ENCODE measurements at places on chromosomes 11 and 22.

- DNase-seq: no peak
Observed at GRCh38 chr11:108912581-108912980, 247.7 kb downstream of the DDX10 start.

DNA sequence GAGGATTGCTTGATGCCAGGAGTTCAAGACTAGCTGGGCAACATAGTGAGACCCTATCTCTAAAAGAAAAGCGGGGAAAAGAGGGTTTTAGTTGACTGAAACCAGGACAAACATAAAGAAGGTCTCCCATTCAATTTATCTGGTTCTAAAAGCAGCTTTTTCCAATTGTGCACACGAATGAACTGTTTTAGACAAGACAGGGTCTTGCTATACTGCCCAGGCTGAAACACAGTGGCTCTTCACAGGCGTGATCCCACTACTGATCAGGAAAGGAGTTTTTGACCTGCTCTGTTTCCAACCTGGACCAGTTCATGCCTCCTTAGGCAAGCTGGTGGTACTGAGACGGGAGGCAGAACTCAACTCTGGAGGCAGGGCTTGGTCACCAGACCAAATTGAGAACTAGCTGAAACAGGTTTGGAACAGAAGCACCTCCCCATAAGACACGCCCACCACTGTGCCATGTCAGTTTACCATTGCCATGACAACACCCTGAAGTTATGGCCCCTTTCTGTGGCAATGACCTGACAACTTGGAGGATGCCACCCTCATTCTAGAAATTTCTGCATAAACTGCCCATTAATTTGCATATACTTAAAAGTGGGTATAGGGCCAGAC is 2.8 kb upstream of the NUCB2 start:
- DNase-seq: no peak

GRCh38 chr11:9563196-9563730 is 10.2 kb upstream of the WEE1 start:
- no peak for DNase-seq

DNA sequence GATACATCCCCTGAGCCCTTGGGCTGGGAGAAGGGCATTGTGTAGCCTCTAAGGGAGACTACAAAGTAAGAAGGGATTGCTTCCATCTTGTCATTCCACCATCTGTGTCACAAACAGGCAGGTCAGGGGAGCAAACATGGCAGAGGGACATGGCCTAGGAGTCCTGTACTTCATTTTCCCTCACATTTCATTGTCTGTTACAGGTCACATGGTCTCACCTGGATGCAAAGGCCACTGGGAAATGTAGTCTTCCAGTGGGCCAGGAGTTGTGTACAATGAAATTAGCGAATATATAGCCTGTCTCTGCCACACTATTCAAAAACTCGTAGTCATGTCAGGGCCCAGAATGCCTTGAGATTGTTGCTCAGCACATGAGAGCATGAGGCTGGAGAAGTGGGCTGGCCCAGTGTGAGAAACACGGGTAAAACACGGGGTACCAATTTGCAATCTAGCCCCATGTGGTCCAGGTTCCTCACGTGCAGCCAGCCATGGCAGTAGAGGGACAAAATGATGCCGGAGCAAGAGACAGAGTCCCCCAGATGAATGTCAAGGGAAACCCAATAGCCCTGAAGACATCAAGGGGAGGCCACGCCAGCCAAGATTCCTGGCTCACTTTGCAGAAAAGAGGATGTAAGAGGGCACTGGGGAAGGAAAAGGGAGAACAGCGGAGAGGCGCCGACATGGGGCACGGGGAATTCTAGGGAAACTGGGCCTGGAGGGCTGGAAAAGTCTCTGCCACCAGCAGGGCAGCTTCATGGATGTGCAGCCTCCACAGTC is 47.7 kb upstream of the EMID1 start:
- no peak for DNase-seq

DNA sequence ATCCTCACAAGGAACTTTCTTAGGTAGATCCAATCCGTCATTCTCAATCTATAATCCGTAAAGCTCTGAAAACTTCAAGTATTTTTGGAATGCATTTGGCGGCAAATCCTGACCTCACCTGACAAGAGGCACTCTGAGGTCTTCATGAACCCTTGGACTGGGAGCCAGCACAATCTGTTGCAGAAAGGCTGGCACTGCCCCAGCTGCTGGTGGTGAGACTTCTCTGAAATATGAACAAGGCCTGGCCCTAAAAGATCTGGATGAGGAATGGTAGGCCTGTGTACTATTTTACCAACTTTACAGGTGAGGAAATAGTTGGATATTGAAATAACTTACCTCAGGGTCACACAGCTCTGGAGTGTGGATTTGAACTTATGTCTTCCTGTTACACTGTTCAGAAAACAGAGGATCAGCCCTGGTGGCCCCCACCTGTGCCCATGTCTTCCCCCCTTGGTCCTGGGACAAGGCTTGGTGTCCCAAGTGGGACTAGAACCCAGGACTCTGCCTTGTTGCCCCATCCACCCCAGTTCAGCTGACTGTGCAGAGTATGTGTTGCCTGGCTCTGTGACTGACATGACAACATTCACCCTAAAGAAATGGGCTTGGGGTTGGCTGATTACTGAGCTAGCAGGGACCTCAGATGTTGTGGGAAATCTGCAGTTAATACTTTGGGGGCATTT is 471.4 kb downstream of the MN1 start:
- no peak for DNase-seq

DNA sequence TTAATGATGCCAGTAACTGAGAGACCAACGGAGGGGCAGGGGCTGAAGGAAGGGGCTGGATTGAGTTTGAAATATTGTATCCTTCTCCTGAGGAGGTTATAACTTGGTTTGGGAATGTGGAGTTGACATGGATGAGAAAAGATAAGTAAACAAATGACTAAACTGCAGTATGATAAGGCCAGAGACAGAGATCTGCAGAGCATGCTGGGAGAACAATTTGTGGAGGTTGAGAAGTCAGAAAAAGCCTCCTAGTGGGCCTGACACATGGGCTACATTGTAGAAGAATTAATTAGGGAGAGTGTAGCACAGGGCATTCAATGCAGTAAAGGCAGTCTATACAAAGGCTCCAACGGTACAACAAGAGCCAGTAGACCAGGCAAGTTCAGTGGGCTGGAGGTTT is 55.9 kb downstream of the SPON1 start:
- DNase-seq: no peak

DNA sequence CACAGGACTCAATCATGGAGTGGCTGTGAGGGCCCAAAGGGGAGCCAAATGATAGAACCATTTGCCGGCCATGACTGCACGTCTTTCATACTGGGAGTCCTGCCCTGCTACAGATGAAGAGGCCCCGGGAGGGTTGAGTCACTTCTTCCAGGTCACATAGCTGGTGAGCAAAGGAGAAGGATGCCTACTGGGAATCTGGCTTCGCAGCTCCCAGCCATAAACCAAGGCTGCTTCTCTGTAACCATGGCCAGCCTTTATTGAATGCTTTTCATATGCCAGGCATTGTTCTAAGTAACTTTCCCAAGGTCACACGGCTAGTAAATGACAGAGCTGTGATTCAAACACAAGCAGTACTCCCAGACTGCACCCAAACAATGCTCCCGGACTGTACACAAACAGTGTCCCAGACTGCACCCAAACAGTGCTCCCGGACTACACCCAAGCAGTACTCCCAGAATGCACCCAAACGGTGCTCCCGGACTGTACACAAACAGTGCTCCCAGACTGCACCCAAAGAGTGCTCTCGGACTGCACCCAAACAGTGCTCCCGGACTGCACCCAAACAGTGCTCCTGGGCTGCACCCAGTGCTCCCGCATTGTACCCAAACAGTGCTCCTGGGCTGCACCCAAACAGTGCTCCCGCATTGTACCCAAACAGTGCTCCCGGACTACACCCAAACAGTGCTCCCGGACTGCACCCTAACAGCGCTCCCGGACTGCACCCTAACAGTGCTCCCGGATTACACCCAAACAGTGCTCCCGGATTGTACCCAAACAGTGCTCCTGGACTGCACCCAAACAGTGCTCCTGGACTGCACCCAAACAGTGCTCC is 89.8 kb downstream of the FBXO7 start:
- DNase-seq: no peak

DNA sequence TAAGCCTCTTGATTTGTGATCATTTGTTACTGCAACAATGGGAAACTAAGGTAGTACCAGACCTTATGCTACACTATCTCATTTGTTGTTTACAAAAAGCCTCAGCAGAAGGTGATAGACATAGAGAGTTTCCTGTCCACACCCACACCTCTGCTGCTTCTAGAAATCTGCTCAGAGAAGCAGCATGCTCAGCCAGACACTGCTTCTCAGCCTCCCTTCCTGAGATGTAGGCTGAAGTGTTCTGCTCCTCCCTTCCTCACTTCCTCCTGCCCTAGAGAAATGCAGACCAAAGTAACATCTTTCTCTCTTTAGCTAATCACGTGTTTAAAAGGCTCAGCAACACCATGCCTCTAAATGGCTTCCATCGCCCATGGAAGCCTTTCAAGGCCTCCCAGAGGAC is 88.4 kb downstream of the SLC1A2 start:
- DNase-seq: peak; percentile 50

- peak; percentile 18 for DNase-seq
Observed at GRCh38 chr11:106950067-106950491, 68.2 kb downstream of the GUCY1A2 start.

DNA sequence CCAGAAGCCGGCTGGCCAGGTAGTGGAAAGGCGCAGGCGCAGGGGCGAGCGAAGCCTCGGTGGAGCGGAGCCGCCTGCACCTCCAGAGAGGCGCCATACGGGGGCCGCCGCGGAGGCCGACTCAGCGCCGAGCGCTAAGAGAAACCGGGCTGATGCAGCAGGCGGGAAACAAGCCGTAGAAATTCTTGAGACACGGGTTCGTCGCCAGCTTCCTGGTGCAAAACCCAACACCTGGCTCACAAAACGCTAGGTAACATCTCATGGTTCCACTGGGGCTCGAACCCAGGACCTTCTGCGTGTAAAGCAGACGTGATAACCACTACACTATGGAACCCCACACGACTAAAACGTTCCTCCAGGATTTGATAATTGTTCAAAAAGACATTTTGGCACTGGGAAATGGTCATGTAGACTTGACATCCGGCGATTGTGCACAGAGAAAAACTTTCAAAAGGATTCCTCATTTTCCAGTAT is 39.1 kb downstream of the OR4D9 start:
- peak; percentile 95 for DNase-seq

- no peak for DNase-seq
Observed at GRCh38 chr11:108824545-108824944, 159.7 kb downstream of the DDX10 start.

- peak; percentile 78 for DNase-seq
Observed at GRCh38 chr11:69972351-69972802, 105.7 kb upstream of the ANO1 start.

DNA sequence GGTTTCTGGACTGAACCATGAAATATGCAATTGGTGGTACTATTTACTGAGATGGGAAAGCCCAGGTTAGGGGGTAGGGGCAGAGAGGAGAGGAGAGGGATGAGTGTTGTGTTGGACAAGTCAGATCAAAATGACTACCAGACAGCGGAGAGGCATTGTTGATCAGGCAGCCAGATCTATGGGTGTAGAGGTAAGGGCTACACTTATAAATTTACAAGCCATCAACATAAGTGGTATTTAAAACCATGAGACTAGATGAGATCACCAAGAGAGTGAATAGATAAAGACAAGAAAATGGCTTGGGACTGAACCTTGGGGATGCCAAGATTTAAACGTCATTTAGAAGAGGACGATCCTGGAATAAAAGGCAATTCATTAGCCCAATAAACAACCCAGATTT is 123.4 kb downstream of the NXPE2 start:
- DNase-seq: no peak

DNA sequence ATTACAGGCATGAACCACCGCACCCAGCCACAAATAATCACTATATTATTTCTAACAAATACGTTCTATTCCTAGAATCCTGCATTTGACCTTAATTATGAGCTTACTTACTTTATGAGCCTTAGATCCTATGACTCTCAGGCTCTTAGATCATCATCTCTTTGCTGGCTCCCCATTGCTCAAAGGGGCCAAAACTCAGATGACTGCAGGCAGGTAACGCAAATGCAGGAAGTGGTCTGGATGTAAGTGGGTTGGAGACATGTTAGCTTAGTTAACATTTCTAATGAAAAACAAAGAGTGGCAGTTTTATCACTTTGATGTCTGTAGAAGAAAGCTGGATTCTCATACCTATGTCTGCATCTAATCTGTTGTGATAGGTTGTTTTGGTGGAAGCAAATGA is 23.4 kb downstream of the CCDC81 start:
- DNase-seq: no peak

- DNase-seq: peak; percentile 90
Observed at GRCh38 chr11:118641397-118642019, 34.1 kb downstream of the PHLDB1 start.

DNA sequence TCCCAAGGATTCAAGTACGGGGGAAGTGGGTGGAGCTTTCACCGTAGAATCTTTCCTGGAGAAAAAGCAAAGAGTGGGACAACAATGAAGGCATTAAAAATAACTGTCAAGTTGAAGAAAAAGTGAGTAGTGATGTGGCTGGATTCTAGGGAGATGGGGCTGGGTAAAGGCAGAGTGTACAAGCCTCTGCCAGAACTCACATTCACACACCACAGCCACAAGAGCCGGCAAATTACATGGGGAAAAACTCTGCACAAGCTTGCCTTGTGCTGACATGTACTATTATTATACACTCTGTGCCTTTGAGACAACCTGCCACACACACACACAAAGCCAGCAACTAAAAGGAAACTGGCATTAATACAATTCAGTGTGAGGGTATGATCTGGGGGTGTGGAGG is 182.6 kb downstream of the LARGE1 start:
- DNase-seq: no peak

DNA sequence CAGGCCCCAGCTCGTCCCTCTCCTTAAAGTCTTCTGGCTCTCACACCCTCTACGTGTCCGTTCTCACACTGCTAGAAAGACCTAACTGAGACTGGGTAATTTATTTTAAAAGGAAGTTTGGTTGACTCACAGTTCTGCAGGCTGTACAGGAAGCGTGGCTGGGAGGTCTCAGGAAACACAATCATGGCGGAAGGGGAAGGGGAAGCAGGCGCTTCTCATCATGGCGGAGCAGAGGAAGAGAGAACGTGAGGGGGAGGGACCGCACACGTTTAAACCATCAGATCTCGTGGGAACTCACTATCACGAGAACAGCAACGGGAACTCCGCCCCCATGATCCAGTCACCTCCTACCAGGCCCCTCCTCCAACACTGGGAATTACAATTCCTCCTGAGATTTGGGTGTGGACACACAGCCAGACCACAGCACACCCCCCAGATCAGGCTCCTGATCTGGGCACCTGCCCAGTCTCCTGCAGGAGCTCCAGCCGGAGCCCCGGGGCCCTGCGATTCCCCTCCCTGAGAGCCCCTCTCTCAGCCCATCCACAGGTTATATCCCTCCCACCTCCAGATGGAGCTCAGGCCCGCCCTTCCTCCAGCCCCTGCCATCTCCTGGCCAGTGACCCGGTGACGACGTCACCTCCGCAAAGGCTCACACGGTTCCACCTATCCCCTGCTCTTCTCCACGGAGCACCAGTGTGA is 170.2 kb downstream of the BRD1 start:
- peak; percentile 87 for DNase-seq

- no peak for DNase-seq
Observed at GRCh38 chr11:105033343-105033742, 1.6 kb downstream of the CASP1 start.
